Stimulated activated naive CD8-positive, alpha-beta T cell treated with anti-CD3 and anti-CD28 coated beads, Interleukin-15, Interleukin-2, amounts not matched to agents 100 U/mL and 50 U/mL, for 24 hours (primary cell): ENCODE measurements at places on chromosomes 5 and 9.

DNA sequence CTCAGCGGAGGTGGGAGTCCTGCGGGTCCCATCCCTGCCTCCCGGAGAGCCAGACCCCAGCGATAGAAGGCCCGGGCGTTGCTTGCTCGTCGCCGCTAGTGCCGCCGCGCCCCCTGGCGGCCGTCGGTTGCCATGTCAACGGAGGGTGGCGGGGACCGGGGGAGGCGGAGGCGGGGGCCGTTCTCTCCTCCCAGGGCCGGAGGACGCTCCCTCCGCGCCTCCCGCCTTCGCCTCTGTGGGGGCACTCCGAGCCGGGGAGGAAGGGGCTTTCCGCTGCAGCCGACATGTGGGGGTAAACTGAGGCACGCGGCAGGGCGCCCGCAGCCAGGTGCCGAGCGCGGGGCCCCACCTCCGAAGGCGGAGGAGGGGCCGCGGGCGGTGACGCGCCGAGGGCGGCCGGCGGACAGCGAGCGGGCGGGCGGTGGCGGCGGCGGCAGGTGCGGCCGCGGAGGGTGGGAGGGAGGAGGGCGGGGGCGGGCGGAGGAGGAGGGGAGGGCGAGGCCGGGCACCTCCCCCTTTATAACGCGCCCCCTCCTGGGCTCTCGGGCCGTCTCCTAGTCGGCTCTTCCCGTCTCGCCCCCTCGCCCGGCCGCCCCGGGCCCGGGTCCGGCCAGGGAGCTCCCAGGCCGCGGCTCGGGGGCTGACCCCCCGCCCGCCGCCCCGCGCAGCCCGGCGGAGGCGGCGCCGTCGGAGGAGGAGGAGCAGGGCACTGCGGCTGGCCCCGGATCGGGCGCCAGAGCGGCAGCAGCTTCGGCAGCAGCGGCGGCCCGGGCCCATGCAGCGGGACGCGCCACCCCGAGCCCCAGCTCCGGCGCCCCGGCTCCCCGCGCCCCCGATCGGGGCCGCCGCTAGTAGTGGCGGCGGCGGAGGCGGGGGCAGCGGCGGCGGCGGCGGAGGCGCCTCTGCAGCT, 556 bp upstream of the CDK9 start:
- DNase-seq, result peak; percentile 92

GRCh38 chr5:172683645-172684471, 42.8 kb downstream of the NEURL1B start:
- DNase-seq, result peak; percentile 62

DNA sequence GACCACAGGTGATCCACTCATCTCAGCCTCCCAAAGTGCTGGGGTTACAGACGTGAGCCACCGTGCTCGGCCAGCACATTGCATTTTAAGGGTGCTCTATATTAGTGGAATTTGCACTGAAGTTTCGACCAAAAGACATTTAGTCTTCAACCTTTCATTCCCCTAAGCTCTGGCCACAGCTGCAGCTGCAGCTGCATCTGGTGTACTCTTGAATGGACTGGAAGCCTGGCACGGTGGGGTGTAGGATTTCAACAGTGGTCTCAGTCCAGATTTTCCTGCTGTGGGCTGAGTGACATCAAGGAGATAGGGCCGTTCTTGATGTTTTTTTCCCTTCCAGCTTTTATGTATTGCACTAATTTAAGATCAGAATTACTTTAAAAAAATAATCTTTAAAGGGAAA, 255.2 kb downstream of the PDZD2 start:
- no peak for DNase-seq

DNA sequence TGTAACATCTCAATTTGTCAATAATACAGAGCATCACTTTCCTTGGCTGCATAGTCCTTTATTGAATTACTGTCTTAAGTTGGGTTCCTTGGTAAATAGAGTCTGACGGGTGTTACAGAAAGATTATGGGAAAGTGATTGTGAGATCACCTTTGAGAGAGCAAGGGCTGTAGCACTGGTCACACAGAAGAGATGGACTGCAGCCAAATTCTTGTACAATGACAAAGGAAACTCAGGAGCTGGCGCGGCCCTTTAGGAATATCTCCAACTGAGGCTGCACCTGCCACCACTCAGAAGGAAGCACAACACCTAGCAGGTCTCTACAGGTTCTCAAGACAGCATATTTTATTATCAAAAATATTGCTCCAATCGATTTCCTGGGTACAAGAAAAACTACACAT, 350.0 kb upstream of the ISL1 start:
- DNase-seq, result no peak

GRCh38 chr9:109883623-109884022, 103.6 kb downstream of the PALM2AKAP2 start:
- no peak for DNase-seq

GRCh38 chr5:138819081-138819480, 56.1 kb downstream of the LRRTM2 start:
- no peak for DNase-seq

DNA sequence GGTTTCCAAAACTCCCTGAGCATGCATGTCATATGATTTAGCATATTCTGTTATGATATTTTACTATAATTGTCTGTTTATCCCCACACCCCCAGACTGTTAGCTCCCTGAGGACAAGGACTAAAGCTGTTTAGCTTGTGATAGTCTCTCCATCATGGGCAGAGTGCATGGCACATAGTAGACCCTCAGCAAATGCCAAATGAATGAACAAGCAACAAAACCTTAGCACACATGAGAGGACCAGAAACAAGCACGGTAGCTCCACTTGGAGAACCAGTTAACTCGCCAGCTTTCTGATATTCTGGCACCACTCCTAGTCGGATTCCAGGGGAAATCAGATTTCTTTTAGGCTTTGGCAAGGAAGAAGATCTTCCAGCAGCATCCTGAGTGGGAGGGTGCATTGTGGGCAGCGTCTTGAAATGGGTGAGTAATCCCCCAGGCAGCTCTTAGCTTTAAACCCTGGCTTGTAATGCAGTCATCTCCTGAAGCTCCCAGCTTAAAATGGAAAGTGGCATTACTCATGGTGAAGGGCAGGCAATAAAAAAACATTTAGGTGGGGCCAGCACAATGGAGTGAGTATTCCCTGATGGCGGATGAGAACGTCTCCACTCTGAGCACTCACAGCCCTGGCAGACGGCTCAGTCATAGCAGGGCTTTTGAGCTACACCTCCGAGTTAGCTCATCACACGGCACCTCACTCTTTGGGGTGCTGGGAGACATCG, 41.1 kb downstream of the FGF1 start:
- no peak for DNase-seq

GRCh38 chr9:16618524-16618923, 251.9 kb downstream of the BNC2 start:
- DNase-seq, result no peak

DNA sequence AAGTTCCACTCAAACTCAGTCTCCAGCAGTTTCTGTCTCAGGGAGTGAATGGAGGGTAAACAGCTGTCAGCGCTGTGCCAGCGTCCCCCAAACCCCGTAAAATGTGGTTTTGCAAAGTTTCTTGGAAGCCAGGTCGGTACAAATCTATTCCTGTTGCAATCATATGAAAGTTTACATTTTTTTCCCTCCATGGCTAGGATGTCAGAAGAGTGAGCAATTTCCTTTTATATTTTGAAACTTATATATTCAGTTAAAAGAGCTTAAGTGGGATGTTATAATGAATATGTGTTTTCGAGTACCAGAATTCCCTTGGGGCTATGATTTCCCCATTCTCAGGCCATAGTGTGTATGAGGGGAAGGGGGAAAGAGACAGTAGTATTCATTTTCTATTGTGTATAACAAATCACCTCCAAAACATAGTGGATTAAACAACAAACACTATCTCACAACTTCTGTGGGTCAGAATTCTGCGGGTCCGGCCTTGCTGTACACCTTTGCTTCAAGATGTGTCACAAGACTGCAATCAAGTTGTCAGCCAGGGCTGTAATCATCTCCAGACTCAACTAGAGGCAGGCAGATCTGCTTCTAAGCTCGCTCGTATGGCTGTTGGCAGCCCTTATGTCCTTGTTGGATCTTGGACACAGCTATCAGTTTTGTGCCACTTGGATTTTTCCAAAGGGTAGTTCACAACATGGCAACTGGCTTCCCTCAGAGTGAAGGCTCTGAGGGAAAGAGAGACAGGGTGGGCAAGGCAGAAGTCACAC, 107.4 kb downstream of the SNX18 start:
- DNase-seq, result no peak

DNA sequence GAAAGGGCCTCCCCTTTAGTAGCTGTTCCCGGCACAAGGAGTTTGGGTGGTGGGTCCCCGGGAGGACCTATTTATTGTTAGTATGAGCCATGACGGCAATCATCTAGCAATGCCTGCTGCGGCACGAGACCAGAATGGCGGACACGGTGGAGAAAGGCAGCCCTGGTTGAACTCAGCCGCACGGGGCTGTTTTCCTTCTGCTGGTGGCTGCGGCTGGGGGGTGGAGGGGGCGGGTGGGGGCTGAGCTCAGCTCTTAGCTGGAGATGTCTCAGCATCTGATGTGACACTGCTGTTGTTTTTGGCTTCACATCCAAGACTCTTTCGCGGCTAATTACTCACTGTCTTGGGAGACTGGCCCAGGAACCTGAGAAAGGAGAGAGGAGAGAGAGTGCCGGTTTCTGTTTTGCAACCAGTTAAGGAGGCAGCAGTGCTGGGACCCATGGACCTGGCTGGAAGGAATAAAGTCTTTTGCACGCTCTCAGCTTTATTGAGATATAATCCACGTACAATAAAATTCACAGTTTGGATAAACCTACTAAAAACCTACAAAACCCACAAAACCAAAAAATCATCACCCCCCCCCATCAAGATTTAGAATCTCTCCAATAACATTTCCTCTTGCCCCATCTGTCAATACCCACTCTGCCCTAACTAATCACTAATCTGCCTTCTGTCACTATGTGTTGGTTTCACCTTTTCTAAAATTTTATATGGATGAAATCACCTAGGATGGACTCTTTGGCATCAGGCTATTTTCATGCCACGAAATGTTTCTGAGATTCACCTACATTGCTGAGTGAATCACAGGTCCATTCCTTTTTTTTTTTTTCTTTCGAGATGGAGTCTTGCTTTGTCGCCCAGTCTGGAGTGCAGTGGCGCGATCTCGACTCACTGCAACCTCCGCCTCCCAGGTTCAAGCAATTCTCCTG, 81.8 kb upstream of the NEURL1B start:
- DNase-seq, result no peak

GRCh38 chr5:168401226-168401625, 85.0 kb upstream of the RARS1 start:
- no peak for DNase-seq

DNA sequence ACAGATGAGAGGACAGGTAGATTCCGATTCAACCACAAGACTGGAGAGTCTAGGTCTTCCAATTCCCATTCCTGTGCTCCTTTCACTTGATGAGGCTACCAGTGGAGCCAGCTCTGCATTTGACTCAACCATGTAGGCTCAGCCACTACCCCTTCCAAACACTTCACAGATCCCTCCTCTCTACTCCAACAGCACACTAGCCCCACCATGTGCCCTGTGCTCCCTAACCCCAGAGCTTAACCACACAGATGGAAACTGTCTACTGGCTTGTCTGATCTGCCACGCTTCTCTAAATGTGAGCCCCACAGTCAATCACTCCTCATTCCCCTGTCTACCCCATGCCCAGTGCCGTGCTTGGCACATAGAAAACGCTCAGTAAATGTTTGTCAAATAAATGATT, 508.2 kb downstream of the CDK5RAP2 start:
- DNase-seq, result no peak

GRCh38 chr5:73318308-73318719, 130.3 kb downstream of the FOXD1 start:
- no peak for DNase-seq

- no peak for DNase-seq
These were observed 132.2 kb upstream of the PTGER4 start for GRCh38 chr5:40547557-40547956.

DNA sequence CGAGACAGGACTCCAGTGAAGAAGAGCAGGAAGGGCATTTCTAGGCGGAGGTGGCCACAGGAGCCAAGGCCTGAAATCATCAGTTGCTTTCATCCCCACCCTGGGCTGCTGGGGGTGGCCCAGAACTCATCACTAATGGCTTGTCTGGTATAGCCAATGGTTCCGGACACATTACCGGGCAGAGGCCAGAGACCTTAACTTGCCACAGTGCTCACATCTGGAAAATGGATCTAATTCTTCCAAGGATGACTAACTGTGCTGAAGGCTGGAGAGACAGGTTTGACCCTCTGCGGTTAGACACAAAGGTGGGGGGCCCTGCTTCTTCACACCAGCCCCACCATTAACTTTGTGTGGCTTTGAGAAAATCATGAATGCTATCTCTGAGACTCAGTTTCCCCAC, 6.2 kb upstream of the COL27A1 start:
- no peak for DNase-seq

DNA sequence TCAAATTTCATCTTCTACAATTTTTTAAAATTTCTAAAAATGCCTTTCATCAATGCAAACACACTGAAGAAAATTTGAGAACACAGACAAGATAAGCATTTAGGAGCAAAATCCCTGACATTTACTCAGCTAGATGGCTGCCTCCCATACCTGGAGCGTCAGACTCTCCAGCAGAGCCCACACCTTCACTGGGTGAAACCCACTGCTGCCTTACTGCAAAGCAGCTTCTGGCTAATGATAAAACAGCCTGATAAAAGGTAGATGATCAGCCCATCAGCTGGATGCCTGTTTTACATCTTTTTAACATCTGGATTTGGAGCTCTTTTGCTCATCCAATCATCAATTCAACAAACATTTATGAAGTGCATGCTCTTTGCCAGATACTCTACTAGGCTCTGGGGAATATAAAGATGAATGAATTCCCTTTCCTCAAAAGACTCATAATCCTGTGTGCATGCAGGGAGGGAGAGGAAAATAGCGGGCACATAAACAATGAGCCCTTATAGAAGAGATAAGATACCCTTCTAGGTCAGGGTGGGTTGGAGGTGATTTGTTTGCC, 271.2 kb downstream of the SAXO1 start:
- DNase-seq, result no peak

GRCh38 chr9:72943844-72944462, 8.9 kb downstream of the ALDH1A1 start:
- no peak for DNase-seq

DNA sequence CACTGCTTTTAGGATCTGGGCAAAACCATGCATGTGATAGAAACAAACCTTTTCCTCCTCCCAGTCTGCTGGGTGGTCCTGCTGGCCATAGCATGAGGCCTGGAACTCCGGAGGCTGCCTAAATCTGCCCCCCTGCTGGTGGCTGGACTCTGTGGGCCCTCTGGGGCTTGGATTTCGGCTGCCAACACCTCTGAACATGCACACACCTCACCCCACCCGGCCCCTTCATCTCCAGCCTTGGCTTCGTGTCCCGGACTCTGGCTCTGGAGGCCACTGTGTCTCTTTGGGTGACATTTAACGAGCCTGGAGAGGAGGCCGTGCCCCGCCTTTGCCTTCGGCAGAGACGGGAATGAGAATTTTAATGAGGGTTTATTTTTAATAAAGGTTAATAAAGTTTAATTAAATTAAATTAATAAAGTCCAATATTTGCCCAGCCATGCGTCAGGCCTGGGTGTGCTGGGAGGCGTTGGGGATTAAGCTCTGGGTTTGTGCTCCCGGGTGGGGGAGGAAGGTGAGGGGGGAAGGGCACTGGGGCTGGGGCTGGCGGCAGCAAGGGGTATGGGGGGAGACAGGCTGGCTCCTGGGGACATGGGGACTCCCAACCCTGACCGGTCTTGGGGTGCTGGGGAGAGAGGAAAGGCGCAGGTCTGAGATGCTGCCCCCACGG, 251.8 kb downstream of the PBX3 start:
- DNase-seq, result no peak

- DNase-seq, result no peak
These were observed 189.1 kb downstream of the PAX5 start for GRCh38 chr9:36844961-36845360.
